ENCODE measurements at places on chromosomes 1 and 21. TPM values are rescaled to one million over a fixed set of nuclear protein-coding genes. Genes with fewer than 3 reads are reported as not detected.

GRCh38 chr1:29488794-29489311 is 252.5 kb downstream of the PTPRU start:
- no peak for DNase-seq

Gene ZNF644
- total RNA-seq, result 49.4 TPM

DNA sequence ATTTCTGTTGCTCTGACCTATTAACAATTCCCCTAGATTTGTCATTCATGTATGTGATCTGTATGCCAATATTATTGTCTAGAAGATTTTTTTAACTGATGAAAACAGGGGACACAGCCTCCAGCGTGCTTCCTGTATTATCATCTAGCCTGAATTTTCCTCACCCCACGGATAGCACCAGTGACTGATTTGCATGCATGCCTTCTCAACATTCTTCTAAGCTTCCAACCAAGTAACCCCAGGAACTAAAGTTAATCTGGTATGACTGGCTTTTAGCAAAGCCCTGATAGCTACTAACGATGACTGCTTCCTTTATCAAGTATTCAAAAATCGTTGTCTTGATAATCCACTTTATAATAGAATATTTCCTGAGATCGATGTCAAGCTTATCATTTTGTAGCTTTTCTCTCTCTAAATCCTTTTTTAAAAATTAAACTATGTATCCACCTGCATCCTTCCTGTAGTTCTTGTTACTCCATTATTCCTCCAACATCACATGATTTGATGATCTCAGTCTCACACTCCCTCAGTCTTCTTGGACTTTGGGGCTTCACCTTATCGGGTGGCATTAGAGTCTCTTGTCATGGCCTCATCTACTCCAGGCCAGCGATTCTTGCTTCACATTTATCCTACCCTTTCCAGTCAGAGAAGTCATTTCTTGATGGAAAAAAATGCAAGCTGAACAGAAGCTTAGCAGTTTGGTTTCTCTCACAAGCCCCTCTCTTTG is 19.0 kb downstream of the BCAR3 start:
- no peak for DNase-seq

DNA sequence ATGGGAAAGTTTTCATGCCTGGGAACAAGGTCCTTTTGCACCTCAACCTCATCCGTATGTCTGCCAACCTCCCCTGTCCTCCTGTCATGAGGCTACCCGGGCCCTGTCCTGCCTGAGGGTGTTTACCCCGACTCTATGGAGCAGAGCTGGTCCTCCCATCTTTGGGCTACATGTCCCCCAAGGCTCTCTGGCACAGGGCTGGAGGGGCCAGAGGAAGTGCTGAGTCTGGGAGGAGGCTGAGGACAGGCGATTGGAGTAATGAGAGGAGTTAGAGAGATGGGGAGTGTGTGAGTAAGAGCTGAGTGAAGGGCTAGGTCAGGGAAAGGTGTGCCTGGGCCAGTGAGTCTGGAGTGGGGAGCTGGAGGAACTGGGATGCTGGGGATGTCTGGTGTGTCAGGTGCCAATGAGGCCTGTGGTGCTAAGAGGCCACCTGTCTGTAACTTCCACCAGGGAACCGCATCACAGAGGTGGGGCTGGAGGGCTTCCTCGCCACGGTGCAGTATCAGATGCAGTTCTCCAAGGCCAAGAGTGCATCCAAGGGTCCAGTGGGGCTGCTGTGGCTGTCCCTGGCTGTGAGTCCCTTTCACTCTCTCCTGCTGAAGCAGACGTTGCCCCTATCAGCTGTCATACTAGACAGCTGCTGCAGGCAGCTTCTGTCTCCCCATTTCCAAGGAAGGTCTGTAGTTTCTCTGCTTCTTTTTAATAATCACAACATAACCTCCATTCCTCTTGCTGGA is 11.7 kb downstream of the LRRC71 start:
- DNase-seq, result no peak

GRCh38 chr1:10679496-10680220 is 116.8 kb downstream of the CASZ1 start:
- DNase-seq, result no peak

- DNase-seq, result no peak
Observed at GRCh38 chr1:170687621-170688020, 23.7 kb downstream of the PRRX1 start.

Gene DEPDC1
- 11.4 TPM for total RNA-seq

DNA sequence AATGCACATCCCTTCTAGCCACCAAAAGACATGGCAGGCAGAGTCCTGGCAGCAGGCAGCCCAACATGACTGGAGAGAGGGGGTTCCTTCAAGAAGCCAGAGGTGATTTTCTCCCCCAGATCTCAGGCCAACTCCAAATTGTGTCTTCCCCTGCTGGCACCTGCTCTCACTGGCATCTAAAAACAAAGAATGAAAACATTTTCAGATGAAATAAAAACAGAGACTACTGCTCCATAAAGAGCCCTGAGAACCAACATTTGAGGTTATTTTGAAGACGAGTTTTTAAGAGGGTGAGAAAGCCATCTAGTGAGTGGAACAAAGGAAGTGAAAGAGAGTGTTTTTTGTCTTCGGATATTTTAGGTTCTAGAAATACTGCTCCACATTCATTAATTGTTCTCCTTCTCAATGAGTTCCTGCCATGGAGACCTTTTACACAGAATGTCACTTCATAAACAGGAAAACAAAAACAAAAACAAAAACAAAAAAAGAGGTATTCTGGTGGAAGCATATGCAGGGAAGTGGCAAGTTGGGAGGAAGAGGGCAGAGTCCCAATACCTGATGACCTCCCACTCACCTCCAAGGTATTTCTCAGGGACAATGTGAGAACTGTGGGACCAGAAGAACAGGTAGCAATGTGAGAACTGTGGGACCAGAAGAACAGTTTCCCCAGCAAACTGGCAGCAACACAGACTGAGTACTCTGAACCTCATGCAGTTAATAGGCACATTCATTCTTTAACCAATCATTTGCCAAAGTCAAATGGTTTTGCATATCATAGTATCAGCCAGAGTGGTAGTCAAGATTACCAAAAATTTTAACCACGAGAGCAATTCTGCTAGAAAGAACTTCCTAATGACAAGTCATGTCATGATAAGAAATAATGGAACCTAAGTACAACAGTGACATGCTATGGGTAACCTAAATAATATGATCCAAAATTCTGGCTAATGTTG is 50.0 kb downstream of the KIAA0319L start:
- no peak for DNase-seq

GRCh38 chr1:31985430-31985829 is 28.2 kb upstream of the KHDRBS1 start:
- DNase-seq, result no peak

DNA sequence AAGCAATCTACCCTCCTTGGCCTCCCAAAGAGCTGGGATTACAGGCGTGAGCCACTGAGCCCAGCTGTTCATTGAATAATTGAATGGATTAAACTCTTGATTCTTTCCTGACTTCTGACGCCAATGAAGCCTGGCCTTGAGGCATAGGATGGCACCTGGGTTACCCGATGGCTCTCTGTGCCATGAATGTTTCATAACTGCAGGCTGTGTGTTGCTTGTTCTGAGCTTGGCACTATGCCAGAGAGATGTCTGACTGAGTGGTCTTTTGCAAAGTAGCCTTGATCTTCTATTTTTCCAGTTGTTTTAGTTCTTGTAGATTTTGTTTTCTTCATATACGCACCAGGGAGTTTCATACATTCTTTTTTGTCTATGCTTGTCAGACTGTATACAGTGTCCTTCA is 38.5 kb upstream of the AK4 start:
- no peak for DNase-seq

- DNase-seq, result no peak
Observed at GRCh38 chr1:234970731-234971476, 157.7 kb downstream of the TOMM20 start.

- no peak for DNase-seq
Observed at GRCh38 chr21:35026153-35026500, 23.0 kb downstream of the RUNX1 start.

DNA sequence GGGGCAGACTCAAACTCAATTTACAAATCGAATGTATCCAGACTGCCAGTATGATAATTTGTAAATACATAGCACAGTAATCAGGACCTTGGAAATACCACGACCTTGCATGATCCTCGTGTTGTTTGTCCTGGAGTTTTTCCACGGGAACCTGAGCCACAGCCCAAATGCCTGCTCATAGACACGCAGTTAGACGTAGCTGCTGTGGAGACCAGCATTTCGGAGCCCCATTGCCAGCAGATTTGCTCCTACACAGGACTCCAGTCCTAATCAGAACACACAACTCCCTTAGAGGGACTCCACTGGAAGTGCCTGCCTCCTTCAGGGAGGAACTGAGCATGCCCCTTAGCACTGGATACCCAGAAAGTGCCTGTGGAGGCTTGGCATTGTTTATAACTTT is 163.2 kb downstream of the GALNT2 start:
- DNase-seq, result no peak

DNA sequence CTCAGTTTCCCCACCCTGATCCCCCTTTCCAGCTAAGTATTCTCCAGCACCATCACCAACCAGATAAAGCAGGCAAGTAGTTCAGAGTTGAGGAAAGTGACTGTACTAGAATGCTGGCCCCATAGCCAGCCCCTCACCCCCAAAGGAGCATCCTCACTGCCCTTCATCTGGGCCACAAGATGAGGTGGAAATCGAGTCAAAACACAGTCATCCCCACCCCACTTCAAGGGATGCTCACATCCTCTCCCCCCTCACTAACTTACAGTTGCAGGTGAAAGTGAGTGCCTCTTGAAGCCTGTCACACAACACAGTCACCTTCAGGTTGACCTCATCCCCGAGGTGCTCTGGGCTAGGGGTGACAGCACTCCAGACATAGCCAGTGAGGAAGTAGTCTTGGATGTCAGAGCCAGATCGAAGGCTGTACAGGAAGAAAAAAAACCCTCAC is 30.4 kb downstream of the PIK3C2B start:
- DNase-seq, result no peak
